ENCODE measurements at places on chromosomes 7 and 10.

DNA sequence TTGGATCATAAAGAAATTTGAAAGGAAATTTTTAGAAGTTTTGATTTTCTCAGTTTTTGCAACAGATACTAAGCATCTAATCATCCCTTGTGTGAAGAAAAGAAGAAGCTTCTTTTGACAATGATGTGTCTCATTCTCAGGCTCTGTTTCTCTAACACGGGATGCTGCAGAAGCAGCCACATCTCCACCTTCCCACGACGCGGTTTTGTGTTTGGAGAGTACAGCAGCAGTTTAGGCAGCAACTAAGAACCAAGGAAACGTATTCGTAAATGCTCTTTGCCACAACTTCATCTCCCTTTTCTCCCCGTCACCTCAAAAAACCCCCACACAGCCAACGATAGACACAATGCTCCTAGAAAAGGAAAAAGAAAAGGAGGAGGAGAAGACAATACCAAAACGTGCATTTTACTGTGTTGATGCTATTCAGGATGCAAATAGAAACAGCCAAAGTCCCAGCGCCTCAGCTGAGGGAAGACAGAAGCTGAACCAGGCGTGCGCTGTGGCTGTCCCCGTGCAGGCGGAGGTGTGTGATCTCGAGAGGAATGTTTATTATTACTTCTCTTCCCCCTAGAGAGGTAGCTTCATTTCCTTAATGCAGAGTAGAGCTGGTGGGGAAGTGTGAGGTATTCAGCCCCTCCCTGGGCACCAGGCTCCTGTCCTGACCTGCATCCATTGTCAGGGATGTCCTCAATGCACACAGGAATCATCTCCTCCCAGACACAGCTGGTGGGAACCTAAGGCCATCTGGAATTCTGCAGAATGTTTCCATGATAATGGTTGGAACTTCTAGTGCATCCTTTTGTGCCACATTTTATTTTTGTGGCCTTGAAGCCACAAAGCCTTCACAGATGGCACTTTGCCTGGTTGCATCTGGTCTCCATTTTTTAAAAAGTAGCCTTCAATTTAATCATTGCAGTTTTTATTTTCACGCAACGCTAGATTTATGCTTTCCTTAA is 174.6 kb upstream of the KLF6 start:
- DNase-seq = no peak

- DNase-seq = no peak
These were observed 66.1 kb downstream of the SAMD9 start for GRCh38 chr7:93051660-93052059.

DNA sequence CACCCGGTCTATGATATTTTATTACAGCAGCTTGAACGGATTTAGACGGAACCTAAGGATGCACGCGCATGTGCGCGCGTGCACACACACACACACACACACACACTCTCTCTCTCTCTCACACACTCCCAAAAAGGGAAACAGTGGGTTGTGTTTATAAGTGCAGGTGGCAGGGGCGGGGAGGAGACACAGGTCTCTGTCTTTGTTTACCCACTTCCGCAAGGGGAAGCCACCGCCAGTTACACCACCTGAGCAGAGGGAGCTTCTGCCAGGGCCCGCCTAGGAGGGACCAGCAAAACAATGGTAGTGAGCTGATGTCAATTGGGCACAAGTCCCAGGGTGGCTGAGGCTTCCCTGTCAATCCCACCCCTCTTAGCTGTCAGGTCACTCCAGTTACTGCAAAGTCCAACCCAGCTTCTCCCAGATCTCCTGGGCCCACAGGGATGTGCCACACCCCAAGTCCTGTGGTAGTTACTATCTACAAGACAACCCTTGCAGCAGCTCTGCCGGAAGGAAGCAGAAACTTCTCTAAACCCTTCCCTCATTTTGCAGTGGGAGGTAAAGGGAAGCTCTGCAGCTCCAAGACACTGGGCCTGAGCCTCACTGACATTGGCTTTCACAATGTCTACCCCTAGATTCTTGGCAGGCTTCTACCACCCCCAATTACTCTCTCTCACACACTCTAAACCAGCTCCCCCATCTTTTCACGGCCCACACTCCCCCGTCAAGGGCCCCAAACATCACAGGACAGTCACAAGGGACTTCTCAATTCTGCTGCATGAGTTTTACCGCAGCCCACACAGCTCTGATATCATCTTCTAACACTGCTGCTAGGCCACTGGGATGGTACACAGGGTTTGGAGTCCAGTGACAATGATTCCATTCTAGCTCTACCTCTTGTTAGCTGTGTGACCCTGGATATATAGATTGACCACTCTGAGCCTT is 17.6 kb downstream of the ANXA11 start:
- no peak for DNase-seq

GRCh38 chr7:51476026-51476425 is 159.4 kb upstream of the COBL start:
- DNase-seq = no peak

- no peak for DNase-seq
These were observed 178.7 kb downstream of the JAZF1 start for GRCh38 chr7:28001896-28002295.

- DNase-seq = no peak
These were observed 1372.3 kb upstream of the CELF2 start for GRCh38 chr10:9645404-9645803.

DNA sequence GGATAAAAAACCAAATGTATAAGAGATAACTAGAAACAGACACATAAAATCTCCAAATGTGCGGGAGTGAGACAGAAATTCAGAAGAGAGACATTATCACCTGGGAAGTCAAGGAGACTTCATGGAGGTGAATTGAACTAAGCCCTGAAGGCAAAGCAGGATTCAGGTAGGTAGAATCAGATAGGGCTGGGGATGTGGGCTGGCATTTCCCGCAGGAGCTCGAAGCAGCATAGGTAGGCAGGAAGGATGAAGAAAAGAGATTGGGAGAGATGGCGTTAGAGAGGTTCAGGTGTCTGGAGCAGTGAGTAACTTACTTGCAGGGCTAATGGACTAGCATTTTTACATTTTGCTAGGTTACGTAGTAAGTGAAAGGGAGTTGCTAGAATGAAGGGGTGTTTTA is 58.2 kb upstream of the NRP1 start:
- DNase-seq = no peak

- no peak for DNase-seq
These were observed 72.8 kb downstream of the CTTNBP2 start for GRCh38 chr7:117800406-117800805.
